LHCN-M2 (cell line): ENCODE measurements at places on chromosomes 7 and 10. TPM values are rescaled to one million over a fixed set of nuclear protein-coding genes. Genes with fewer than 3 reads are reported as not detected.

The NKX1-2 gene
- not detected in 2 replicates for total RNA-seq

DNA sequence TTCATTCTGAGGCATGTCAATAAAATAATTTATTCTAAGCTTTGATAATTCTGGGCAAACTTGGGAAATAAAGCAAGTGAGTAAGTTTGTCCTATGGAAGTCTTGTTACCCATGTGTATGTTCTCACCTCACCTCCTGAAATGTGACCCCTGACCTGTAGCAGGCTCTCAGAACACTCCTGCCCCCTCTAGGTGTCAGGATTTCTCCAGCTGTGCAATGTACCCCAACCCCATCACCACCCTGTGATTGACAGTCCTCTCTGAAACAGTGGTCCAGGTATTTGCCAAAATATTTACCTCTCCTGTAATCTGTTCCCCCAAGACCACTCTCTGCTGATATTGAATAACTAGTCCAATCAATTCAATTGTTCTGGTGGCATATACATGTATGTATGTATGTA lies 122.6 kb upstream of the PTER start:
- DNase-seq = no peak

DNA sequence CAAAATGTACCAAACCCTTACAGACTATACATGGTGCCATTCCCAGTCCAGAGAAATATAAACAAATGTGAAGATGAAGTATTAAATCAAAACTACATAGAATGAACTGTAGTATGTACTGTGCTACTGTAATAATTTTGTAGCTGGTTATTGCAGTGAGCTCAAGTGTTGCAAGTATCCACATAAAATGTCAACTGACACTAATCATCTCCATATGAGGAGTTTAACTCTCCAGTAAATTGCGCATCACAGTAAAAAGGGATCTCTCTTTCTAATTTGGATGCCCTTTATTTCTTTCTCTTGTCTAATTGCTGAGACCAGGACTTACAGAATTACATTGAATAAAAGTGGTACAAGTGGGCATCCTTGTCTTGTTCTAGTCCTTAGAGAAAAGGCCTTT lies 165.5 kb downstream of the CPED1 start:
- no peak for DNase-seq

DNA sequence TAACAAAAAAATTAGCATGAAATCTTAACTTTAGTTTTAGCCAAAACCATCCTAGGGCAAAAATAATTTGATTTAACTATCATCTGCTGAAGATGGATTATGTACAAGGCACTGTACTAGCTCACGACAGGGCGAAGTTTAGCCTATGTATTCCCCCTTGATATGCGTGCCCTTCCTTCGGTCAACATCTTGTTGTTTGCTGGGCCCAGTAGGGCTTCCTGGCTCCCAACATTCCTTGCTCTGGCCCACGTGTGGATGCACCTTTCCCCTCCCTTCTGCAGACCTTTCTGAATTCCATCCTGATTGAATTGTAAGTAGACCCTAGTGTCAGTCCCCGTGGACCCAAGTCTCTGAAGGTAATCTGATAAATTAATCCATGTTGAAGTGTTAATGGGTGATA lies 212.0 kb downstream of the RELN start:
- no peak for DNase-seq

The RFC2 gene
- total RNA-seq = 85.3 and 99.9 TPM in 2 replicates
